ENCODE measurements at places on chromosomes 7 and 10. TPM values are rescaled to one million over a fixed set of nuclear protein-coding genes. Genes with fewer than 3 reads are reported as not detected.

DNA sequence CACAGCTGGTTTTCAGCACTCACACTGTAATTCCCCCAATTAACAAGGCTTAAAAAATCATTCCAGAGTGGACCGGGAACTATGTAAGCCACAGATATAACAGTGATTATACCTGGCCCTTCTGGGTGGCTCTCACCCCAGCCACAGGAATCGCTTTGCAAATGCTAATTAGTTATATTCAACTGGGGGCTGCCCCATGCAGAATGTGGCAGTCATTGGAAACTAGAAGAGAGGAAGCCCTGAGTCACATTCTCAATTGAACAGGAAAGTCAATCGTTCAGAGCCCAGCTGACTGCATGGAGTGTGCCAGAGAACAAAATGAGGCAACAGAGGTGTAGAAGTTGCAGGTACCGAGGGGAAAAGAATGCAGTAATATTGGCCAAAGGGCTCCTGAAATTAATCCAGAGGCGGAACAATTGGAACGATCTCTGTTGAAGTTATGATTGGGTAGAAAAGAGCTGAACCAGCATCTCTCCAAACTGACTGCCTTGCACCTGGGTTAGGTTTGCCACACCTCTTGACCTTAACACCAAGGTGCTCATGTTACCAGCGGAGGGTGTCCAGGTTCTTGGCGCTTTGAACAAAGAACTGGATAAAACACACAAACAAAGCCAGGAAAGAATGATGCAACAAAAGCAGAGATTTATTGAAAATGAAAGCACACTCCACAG, 909.7 kb upstream of the AUTS2 start:
- DNase-seq = peak; percentile 10
- H3K4me3 ChIP-seq = no peak overlapping the region
- H3K27ac ChIP-seq = no peak overlapping the region
- H3K4me1 ChIP-seq = no peaks in the 10 kb centered on the region
- H3K27me3 ChIP-seq = no peaks in the 10 kb centered on the region

DNA sequence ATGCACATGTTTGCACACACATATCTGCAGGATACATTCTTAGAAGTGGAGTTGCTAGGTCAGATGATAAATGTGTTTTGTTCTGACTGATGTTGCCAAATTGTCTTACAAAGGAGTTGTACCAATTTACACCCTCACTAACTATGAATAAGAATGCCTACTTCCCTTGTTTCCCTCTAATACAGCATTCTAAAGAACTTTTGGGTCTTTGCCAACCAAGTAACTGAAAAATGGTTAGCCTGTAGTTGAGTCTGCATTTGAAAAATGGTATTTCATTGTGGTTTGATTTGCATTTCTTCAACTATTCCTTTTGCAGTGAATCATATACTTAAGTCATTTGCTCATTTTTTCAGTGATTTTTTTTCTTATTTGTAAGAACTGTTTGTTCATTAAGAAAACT, 48.4 kb downstream of the TMEM26 start:
- no peaks in the 10 kb centered on the region for H3K36me3 ChIP-seq
- no peak overlapping the region for H3K27ac ChIP-seq
- no peaks in the 10 kb centered on the region for H3K27me3 ChIP-seq
- H3K4me1 ChIP-seq = no peaks in the 10 kb centered on the region

DNA sequence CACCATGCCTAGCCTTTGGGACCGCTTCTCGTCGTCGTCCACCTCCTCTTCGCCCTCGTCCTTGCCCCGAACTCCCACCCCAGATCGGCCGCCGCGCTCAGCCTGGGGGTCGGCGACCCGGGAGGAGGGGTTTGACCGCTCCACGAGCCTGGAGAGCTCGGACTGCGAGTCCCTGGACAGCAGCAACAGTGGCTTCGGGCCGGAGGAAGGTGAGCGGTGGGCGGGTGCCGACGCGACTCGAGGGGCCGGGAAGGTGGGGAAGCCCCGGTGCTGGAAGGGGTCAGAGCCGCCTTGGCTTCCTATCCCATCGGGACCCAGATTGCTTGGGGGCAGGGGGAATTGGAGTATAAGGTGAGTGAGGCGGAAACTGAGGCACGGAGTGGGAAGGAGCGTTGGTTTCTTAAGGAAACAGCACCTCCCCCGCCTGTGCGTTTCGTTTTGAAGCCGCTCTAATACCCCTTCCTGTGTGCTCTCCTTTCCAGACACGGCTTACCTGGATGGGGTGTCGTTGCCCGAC, 547 bp downstream of the DDIT4 start:
- H3K4me1 ChIP-seq = peaks cover 45% of the 10 kb centered on the region
- peaks cover 39% of the 10 kb centered on the region for H3K36me3 ChIP-seq
- peak overlapping the region; percentile 99 for H3K27ac ChIP-seq
- DNase-seq = no peak
- H3K4me3 ChIP-seq = peak overlapping the region; percentile 95

Gene MNX1
- not detected for total RNA-seq

Gene OGDHL
- 0.73 TPM for total RNA-seq

Gene ZNF488
- total RNA-seq = 0.75 TPM

GRCh38 chr10:6022660-6023059, 39.5 kb downstream of the IL2RA start:
- H3K27ac ChIP-seq = peak overlapping the region; percentile 55
- H3K4me1 ChIP-seq = peaks cover 39% of the 10 kb centered on the region
- no peak overlapping the region for H3K4me3 ChIP-seq

Gene PPP1R17
- not detected for total RNA-seq
